ENCODE measurements at places on chromosomes 6 and 20.
A peak's percentile ranks its signal among the peaks of the same experiment; 100 is the strongest.

GRCh38 chr6:128063850-128064539 lies 163.1 kb upstream of the THEMIS start:
- no peak for DNase-seq

DNA sequence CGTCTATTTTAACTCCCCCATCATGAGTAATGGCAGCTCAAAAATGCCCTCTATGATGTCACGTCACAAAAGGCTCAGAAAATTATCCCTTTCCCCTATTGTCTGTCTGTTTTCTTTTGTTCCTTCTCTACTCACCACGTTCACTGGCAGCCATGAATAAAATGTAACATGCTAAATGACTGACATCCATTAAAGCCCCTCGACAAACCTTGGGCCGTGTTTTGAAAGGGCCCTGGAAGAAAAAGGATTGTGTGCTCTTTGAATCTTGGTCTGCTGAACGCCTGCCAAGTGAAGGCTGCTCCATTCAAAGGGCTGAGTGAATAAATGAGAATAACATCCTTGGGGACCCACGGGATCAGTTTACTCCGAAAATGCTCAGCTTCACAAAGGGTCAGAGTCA lies 118.7 kb downstream of the RPS12 start:
- DNase-seq: no peak

- DNase-seq: no peak
Measured at GRCh38 chr6:27451660-27452390, 21.1 kb downstream of the ZNF184 start.

GRCh38 chr6:105452924-105453756 lies 50.3 kb upstream of the PREP start:
- DNase-seq: peak; percentile 9

- DNase-seq: no peak
Measured at GRCh38 chr20:16661756-16662155, 68.1 kb upstream of the SNRPB2 start.

DNA sequence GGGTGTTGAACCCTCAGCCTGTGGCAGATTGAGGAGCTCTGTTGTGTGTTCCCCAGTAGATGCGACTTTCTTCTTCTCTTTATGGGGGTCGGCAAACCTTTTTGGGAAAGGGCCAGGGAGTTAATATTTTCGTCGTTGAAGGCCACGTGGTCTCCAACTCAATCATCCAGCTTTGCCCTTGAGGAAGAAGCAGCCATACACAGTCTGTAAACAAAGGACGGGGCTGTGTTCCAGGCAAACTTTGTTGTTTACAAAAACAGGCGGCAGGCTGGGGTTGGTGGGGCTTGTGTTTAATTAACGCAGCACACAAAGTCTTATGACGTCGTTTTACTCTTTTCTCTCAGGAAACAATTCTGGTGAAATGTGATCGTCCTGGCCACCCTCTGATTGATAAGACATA lies 20.2 kb downstream of the KIF25 start:
- DNase-seq: no peak

DNA sequence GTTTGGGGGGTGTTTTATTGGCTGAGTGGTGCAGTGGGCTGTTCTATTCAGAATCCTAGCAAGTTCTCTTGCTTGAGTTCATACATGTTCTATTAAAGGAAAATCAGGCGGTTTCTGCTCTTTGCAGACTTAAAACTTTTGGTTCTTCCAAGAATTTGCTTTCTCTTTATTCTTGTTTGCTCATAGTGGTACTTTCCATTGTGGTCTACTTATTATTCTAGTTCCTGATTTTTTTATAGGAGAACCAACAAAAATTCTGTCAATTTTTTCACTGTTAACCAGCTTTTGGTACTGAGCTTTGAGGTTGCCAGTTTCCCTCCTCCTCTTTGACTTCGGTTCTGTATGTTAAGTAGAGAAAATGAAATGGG lies 6.7 kb downstream of the AFDN start:
- DNase-seq: no peak

DNA sequence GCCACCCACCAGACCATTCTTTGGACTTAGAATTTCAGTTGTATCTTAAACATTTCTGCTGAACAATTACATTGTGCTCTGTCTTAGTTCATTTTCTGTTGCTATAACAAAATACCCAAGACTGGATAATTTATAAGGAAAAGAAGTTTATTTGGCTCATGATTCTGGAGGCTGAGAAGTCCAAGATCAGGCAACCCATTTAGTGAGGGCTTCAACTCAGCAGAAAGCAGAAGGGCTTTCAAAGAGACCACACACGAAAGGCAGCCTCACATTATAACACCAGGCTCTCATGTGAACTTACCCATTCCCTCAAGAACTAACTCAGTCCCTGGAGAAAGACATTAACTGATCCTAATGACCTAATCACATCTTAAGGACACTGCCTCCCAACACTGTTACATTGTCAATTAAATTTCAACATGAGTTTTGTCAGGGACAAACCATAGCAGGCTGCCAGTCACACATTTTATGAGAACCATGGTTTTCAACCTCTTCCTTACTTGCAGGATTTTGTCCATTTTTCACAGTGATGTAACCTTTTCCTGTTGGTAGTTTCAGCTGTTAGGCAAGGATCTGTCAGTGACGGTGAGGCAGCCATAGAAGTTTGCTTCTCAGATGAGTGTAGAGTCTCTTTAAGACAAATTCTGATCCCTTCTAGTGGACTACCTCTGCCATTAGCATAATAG lies 399.6 kb upstream of the SOX4 start:
- DNase-seq: no peak

GRCh38 chr6:90183587-90184333 lies 112.9 kb downstream of the BACH2 start:
- DNase-seq: no peak

GRCh38 chr6:133241086-133241900 lies at the start of gene EYA4:
Gene EYA4, plus strand, starts transcription at chr6:133241357. Its CDS starts 33,424 bp downstream, at chr6:133274781.
- DNase-seq: no peak

DNA sequence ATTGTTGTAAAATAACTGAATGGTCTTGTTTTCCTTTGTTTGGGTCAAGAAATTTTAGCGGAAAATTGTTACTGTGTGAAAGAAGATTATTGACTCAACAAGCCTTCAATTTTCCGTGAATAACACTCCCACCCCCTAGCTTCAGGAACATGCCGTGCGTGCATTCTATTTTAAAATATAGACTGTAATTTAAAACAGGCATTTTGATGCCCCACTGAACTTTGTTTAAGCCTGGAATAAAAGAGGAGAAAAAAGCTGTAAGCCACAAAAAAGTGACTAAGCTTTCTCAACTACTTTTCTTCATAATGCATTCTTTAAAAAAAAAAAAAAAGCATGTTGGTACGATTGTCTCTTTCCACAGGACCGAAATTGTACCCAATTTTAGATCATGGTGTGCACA lies 166.0 kb downstream of the ARID1B start:
- no peak for DNase-seq

GRCh38 chr6:10425975-10426780 lies 11.3 kb upstream of the TFAP2A start:
- no peak for DNase-seq

- DNase-seq: no peak
Measured at GRCh38 chr6:31575952-31576685, 754 bp downstream of the TNF start.

DNA sequence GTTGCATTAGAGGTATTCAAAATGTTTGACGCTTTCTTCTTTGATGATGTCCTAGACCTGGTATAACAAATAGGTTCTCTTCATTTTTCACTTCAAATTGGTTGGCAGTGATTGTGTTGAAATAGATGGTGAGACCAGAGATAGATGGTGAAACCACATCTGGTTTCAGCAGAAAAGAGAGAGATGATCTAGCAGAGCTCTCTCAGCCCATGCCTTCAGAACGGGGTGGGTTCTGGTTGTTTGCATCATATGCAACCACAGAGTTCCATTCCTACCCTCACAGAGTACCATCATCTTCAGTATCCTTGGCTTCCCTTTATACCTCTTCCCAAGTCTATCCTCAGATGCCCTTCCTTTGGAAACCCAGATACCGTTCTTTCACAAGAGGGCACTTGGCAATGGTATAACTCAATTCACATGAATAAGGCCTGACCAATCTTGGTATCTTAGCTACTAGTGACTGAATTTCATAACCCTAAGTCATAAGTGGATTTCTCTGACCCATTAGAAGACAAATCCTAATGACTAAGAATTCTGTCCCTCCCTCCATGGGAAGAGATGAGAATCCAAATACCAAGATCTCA lies 93.7 kb downstream of the UBE3D start:
- no peak for DNase-seq

- no peak for DNase-seq
Measured at GRCh38 chr6:14422917-14423316, 305.3 kb downstream of the CD83 start.

GRCh38 chr20:10984913-10985312 lies 311.1 kb upstream of the JAG1 start:
- no peak for DNase-seq

DNA sequence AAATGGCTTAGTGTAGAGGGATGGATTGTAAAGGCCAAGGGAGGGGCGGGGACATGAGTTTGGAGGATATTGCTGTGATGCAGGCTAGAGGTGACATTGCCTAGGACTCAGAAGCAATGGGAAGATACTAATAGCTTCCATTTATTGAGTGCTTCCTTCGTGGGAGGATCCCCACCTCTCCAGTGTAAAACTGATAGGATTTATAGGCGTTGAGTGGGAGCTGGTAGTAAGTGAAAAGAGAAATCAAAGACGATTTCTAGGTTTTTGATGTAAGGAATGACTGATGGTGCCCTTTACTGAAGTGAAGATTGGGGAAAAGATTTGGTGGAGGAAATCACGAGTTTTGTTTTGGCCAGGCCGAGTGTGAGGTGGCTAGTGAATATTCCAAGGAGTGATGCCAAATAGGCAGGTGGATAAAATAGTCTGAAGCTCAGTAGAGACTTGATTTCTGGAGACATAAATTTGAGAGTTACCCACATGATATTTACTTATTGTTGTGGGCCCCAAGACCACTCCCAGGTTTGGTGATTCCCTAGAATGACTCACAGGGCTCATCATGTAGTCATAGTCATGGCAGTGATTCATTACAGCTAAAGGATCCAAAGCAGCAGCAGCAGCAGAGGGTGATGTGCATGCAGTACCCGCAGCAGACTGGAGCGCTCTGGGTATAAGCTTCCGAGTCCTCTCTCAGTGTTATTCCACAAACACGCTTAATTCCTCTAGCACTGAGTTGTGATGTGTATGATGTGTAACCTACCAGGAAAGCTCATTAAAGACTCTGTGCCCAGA lies 10.2 kb downstream of the RPRD1B start:
- no peak for DNase-seq

GRCh38 chr20:1002682-1003561 lies 811 bp upstream of the RSPO4 start:
- DNase-seq: no peak

DNA sequence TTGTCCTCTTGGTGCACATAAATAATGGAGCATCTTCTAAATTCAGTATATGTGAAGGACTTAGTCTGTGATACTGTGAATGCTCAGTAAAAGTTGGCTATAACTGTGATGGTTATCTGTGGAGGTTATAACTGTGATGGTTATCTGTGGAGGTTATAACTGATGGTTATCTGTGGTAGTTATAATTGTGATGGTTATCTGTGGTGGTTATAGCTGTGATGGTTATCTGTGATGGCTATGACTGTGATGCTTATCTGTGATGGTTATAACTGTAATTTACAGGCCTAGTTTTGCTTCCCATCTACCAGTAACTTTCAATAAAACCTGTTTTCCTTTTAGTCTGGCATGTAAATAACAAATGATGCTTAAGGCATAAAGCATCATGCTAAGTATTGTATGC lies 16.5 kb downstream of the PTK7 start:
- no peak for DNase-seq

DNA sequence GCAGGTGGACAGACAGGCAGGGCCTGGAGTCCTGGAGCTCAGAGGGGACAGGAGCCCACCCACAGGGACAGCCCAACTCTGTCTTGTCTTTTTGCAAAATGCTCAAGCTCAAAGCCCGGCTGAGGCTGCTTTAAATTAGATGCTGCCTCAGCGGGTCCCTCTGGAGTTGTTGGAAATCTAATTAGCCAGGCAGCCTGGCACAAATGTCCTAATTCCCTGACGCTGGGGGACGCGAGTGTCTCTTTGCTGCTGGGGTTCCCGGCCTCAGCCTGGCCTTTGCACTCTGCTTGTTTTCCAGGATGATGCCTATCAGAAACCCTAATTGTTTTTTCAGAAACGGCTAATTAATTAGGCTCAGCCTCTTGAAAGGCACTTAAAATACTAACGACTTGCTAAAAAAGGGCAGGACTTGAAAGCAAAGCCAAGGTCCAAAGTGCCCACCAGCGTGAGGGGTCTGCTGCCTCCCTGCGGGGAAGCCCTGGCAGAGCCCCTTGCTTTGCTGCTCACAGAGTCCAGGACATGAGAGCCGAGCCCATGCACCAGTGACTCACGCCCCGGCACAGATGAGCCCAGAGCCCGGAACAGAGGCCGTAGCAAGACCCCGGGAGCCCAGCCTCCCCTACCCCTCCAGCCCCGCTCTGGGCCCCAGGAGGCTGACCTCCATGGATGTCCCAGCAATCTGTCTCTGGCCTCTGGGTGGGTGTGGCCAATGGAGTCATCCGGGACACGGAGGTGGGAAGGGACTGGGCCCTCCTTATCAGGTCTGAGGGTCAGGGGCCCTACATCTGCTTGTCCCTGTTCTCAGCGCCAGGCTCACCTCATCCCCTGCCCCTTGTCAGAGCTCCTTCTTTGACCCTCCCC lies 46.0 kb upstream of the BHLHE23 start:
- no peak for DNase-seq

DNA sequence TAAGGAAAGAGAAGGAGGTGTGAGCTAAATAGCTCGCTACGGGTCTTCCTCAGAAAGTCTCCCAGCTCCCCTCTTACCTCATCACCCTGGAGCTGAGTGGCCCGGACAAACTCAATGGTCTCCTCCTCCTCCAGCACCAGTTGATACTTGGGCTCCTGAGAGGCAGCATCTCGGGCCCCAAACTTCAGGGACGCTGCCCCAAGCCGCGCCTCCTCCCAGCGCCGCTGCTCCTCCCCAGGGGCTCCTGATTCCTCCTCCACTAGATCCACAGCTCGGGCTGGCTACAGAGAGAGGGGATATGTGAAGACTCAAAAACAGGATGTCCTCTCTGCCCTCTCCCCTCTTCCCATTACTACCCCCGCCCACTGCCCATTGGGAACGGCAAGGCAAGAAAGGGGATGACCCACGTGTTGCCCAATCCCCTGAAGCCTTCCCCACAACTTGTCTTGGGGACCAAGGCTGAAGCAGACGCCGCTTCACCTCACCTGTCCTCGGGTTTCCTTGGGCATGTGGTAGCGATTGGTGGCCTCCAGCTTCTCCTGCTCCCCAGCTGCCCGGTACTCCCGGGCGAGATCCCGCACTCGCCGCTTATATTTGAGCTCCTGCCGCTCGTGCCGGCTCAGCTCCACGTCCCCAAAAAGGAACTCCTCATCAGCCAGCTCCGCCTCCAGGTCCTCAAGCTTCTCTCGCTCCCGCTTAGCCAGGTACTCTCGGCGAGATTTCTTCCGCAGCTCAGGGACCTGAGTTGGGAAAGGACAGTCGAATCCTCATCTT lies 7.6 kb downstream of the DHX16 start:
- no peak for DNase-seq

DNA sequence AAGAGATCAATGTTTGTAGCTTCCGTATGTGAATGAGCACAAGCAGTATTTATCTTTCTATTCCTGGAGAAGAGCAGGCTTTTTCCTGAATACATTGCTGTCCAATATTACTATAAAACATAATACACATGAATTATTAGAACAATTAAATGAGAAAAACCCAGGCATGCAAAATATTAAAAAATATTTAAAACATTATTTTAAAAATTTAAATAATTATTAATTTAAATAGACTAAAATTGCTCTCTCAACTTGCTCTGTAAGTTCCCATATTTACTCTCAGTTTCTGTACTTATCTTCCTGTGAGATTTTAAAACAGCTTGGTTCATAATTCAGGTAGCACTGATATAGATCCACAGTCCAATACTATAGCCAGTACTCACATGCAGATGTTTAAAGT lies 97.0 kb downstream of the PLCB1 start:
- DNase-seq: no peak

All from activated CD4-positive, CD25-positive, alpha-beta regulatory T cell (primary cell).